Breast epithelium (tissue), 4 donors: ENCODE measurements at places on chromosomes 4 and X.
A peak's percentile ranks its signal among the peaks of the same experiment; 100 is the strongest.

GRCh38 chrX:106898462-106898861 is 4.7 kb downstream of the RIPPLY1 start:
- no peaks in the 10 kb centered on the region for H3K4me1 ChIP-seq
- DNase-seq: no peak
- H3K27ac ChIP-seq: no peak overlapping the region
- H3K4me3 ChIP-seq: no peak overlapping the region
- no peaks in the 10 kb centered on the region for H3K27me3 ChIP-seq

GRCh38 chr4:86060341-86060740 is 299.5 kb downstream of the MAPK10 start:
- H3K27ac ChIP-seq: no peak overlapping the region
- no peaks in the 10 kb centered on the region for H3K4me1 ChIP-seq
- H3K36me3 ChIP-seq: no peaks in the 10 kb centered on the region
- DNase-seq: no peak
- no peak overlapping the region for H3K4me3 ChIP-seq

DNA sequence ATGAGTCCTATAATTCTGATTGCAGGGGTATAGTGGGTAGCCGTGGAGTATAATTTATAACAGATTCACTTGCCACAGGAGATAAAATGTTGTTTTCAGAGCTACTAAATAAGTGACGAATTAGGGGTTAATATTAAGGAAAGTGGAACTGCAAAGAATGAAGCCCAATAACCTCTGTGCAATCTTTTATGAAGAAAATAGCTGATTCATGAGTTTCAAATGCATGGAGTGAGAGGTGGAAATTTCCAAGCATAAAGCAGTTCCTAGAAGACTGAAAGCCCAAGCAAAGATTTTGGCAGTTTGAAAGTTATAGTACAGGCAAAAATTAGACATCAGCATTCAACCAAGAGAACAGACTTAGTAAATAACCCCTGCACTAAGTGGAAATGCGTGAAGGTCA is 1782.4 kb upstream of the PCDH10 start:
- DNase-seq: no peak
- no peak overlapping the region for H3K27ac ChIP-seq
- H3K4me1 ChIP-seq: no peaks in the 10 kb centered on the region
- H3K36me3 ChIP-seq: no peaks in the 10 kb centered on the region
- no peaks in the 10 kb centered on the region for H3K27me3 ChIP-seq

- no peak for DNase-seq
- H3K27ac ChIP-seq: no peak overlapping the region
- no peaks in the 10 kb centered on the region for H3K4me1 ChIP-seq
- H3K36me3 ChIP-seq: no peaks in the 10 kb centered on the region
- H3K27me3 ChIP-seq: no peaks in the 10 kb centered on the region
These were observed 182.1 kb downstream of the SH3KBP1 start for GRCh38 chrX:19705196-19705769.

GRCh38 chr4:72205831-72206230 is 174.0 kb downstream of the NPFFR2 start:
- H3K4me3 ChIP-seq: no peak overlapping the region
- no peak for DNase-seq
- no peaks in the 10 kb centered on the region for H3K27me3 ChIP-seq
- H3K27ac ChIP-seq: no peak overlapping the region
- no peaks in the 10 kb centered on the region for H3K36me3 ChIP-seq
- H3K4me1 ChIP-seq: no peaks in the 10 kb centered on the region

DNA sequence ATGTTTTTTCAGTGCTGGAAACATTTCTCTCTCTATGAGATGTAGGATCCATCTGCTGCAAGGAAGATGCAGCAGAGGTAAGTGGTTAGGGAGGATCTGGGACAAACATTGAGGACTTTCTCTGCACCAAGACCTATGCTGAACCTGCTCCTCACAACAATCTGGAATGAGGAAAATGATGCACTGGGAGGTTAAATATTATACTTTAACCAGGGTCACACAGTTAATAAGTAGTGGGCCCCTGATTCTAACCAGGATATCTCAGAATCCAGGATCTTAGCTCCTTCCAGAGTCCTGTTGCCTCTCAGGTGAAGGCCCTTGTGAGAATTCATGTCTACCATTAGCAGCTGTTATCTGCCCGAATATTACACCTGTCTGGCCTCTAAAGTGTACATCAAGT is 7.0 kb downstream of the CXCL9 start:
- no peaks in the 10 kb centered on the region for H3K4me1 ChIP-seq
- H3K27ac ChIP-seq: no peak overlapping the region
- no peak overlapping the region for H3K4me3 ChIP-seq
- no peaks in the 10 kb centered on the region for H3K27me3 ChIP-seq

- H3K36me3 ChIP-seq: no peaks in the 10 kb centered on the region
- no peaks in the 10 kb centered on the region for H3K27me3 ChIP-seq
- no peaks in the 10 kb centered on the region for H3K4me1 ChIP-seq
- no peak overlapping the region for H3K4me3 ChIP-seq
- H3K27ac ChIP-seq: no peak overlapping the region
These were observed 274.6 kb downstream of the NAF1 start for GRCh38 chr4:162891788-162892707.

DNA sequence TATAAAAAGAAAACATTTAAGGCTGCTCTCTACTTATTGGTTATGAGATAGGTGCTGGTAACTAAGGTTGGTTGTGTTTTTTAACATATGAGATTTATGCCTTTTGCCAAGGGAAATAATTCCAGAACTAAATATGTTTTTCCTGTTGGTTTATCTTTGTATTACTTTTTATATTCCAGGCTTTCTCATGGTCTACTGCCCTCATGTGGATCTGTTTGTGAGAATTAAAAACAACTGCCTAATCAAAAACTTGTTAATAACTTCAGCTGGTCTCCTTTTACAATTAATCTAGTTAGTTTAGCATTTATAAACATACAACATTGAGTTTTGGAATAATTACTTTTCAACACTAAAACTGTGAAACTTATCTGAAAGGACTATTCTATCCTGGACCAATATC is 1208.3 kb downstream of the ADGRL3 start:
- no peaks in the 10 kb centered on the region for H3K27me3 ChIP-seq
- no peaks in the 10 kb centered on the region for H3K36me3 ChIP-seq
- H3K4me1 ChIP-seq: no peaks in the 10 kb centered on the region
- no peak overlapping the region for H3K27ac ChIP-seq

GRCh38 chrX:113818346-113818745 is 765.5 kb upstream of the HTR2C start:
- no peak overlapping the region for H3K27ac ChIP-seq
- H3K4me1 ChIP-seq: no peaks in the 10 kb centered on the region
- H3K4me3 ChIP-seq: no peak overlapping the region
- H3K27me3 ChIP-seq: peaks cover 8% of the 10 kb centered on the region
- no peak for DNase-seq

DNA sequence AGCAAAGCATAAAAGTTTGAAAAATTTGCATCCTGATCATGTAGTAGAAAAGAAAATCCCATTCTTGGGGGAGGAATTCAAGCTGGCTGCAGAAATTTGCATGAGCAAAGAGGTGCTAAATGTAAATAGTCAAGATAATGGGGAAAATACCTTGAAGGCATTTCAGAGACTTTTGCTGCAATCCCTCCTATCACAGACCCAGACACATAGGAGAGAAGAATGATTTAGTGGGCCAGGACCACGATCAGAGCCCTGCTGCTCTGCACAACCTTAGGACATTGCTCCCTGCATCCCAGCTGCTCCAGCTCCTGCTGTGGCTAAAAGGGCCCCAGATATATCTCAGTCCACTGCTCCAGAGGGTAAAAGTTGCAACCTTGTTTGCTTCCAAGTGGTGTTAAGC is 1439.7 kb upstream of the AGA start:
- DNase-seq: no peak
- H3K4me3 ChIP-seq: no peak overlapping the region
- H3K36me3 ChIP-seq: no peaks in the 10 kb centered on the region
- no peaks in the 10 kb centered on the region for H3K4me1 ChIP-seq

DNA sequence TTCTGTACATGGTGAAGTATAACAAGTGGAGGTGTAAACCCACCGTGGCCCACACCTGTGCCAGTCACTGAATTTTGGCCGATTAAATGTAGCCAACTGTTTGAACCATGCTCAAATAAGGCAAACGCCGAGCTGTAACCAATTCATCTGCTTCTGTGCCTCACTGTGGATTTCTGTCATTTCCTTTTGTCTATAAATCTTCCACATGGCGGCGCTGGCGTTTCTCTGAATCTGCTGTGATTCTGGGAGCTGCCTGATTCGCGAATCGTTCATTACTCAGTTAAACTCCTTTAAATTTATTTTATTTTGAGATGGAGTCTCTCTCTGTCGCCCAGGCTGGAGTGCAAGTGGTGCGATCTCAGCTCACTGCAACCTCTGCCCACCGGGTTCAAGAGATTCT is 19.2 kb downstream of the SUPT20HL2 start:
- H3K36me3 ChIP-seq: no peaks in the 10 kb centered on the region
- no peaks in the 10 kb centered on the region for H3K27me3 ChIP-seq
- DNase-seq: no peak
- no peak overlapping the region for H3K4me3 ChIP-seq
- no peak overlapping the region for H3K27ac ChIP-seq

DNA sequence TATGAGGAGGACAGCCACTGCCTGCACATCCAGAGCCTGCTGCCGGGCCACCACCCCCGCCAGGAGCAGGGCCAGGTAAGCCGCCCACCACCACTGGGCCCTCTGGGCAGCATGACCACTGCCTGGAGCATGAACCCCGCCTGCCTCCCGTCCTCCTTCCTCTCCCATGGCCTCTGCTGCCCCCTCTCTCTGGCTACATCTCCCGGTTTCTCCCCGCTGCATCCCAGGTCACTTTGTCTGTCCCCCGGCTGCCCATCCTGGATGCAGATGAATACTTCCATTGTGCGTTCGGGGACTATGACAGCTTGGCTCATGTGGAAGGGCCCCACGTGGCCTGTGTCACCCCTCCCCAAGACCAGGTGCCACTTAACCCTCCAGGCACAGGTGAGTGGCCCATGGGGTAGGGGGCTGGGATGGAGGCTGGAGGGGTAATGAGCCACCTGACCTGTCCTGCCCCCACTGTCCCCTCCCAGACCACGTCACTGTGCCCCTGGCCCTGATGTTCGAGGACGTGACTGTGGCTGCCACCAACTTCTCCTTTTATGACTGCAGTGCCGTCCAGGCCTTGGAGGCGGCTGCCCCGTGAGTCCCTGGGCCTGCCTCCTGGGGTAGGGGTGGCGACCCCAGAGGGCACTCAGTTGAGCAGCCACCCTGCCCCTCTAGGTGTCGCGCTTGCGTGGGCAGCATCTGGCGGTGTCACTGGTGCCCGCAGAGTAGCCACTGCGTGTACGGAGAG is 6.0 kb downstream of the PLXNB3 start:
- H3K4me1 ChIP-seq: no peaks in the 10 kb centered on the region
- peaks cover 49% of the 10 kb centered on the region for H3K27me3 ChIP-seq
- H3K27ac ChIP-seq: no peak overlapping the region
- no peak for DNase-seq
- no peak overlapping the region for H3K4me3 ChIP-seq
- H3K36me3 ChIP-seq: no peaks in the 10 kb centered on the region

GRCh38 chr4:163395758-163396157 is 52.1 kb downstream of the NPY5R start:
- H3K4me3 ChIP-seq: peak overlapping the region; percentile 22
- H3K4me1 ChIP-seq: no peaks in the 10 kb centered on the region
- H3K27ac ChIP-seq: no peak overlapping the region
- no peaks in the 10 kb centered on the region for H3K27me3 ChIP-seq

- H3K27me3 ChIP-seq: no peaks in the 10 kb centered on the region
- H3K4me1 ChIP-seq: no peaks in the 10 kb centered on the region
- no peak overlapping the region for H3K27ac ChIP-seq
- H3K36me3 ChIP-seq: no peaks in the 10 kb centered on the region
These were observed 17.0 kb upstream of the TRPC3 start for GRCh38 chr4:121968859-121969258.
